CD4-positive, alpha-beta memory T cell (primary cell): ENCODE measurements at places on chromosomes 6 and 20. TPM values are rescaled to one million over a fixed set of nuclear protein-coding genes. Genes with fewer than 3 reads are reported as not detected.

The TCP11 gene
- not detected for total RNA-seq

The SLC13A3 gene
- total RNA-seq, result not detected

- peak; percentile 32 for DNase-seq
These were observed 2.6 kb upstream of the BPIFB4 start for GRCh38 chr20:33076662-33077372.

- DNase-seq, result no peak
These were observed 5.2 kb upstream of the TRIB3 start for GRCh38 chr20:375265-375889.
